ENCODE measurements at places on chromosomes 2 and 18.
A peak's percentile ranks its signal among the peaks of the same experiment; 100 is the strongest.

DNA sequence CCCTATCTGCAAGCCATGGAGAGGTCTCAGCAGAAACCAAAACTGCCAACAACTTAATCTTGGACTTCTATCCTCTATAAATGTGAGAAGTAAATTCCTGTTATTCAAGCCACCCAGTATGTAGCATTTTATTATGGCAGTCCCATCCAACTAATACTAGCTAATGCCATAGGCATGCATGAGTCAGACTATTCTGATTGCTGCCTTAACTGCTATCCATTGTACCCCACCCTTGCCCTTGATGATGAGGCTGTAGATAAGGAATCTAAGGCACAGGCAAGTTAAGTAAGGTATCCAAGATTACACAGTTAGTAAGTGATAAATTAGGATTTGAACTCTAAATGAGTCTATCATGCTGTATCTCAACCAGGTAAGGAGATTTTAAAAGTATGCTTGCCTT is 223.0 kb downstream of the UBE2E3 start:
- no peak for DNase-seq

DNA sequence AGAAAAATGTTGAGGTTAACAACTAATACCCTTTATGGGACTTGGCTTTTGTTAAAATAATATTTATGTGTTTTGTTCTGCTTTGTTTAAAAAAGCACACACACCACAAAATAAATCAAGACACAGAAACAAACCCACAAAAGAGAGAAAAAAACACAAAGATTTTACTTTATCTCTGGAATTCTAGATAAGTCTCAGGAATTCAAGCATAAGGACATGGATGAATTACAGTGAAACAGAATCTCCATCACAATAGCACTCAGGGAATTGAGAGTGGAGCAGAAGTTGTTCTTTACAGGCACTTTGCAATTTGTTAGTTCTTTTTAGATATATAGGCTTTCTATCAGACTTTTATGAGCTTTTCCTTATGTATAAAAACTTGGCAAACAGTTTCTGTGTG is 360.9 kb upstream of the ZC3H15 start:
- no peak for DNase-seq

DNA sequence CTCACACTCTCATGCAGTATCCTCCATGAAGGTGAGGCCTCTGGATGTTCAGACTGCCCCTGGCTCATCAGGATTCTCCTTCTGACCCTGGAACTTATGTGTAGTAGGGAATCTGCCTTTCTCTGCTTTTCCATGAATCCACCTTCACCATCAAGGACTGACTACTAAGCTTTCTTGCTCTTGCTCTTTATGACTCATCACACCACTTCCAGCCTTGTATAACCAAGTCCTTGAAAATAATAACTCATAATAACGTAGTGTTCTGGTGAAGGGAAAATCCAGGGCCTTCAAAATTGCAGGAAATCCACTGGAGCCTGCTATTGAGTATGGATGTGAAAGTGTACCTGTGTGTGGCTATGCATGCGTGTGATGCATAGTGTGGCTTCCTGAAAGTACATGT is 11.3 kb upstream of the KCNS3 start:
- no peak for DNase-seq

DNA sequence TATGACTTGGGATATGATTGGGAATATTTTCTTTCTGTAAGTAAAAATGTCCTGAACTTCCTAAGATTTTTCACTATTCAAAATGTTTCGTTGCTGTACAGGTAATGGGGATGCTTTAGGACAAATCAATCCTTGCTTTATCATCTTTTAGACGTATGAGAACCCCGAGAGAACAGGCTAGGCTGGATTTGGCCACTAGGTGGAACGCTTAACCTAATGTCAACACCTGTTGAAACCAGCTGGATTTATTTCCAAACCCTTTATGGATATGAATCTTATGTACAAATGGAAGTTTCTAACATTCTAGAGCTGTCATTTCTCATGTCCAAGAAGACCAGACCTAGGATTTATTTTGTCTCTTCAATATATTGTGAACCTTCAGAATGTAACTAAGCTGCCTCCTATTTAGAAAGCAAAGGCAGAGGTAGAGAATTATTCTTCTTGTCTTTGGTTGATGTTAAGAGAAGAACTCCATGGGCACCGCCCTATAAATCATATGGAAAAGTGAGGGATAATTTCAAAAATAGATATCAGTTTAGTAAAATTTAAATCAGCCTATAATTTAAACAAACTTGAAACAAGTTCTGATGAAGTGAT is 96.7 kb downstream of the PMAIP1 start:
- DNase-seq, result no peak

GRCh38 chr2:238700117-238700457 is 147.8 kb upstream of the TWIST2 start:
- no peak for DNase-seq

GRCh38 chr2:10397878-10398277 is 50.2 kb downstream of the ODC1 start:
- DNase-seq, result no peak

GRCh38 chr18:78630981-78631510 is 348.6 kb upstream of the SALL3 start:
- DNase-seq, result no peak

DNA sequence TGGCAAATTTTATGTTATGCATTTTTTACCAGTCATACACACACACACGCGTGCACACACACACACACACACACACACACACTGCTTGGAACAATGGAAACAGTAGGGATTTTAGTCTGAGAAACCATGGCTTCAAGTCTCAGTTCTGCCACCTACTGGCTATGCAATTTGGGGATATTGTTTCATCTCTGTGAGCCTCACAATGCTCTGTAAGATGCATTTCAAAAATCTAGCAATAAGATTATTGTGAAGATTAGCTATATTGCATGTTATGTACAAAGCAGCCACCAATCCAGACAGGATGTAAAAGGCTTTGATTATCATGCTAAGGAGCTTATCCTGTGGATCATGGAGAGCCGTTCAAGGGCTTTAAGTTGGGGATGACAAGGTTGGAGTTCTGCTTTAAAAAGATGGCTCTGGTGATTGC is 401.4 kb downstream of the NBAS start:
- no peak for DNase-seq

DNA sequence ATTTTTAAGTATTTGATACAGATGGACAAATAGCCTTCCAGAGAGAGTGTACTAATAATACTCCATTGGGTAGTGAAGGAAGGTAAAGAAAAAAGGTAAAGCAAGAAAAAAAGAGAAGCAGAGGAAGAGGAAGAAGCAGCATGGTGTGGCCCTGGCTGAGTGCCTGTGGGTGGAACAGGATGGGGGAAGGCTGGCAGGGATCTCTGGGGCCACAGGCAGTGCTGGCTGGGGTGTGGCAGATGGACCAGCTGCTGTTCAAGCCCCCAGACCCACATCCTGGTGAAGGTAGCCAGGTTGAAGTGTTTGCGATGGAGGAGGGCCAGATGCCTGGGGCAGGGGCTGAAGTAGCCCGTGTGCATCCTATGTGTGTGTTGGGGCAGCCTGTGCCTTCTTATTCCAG is 79.0 kb downstream of the DYSF start:
- DNase-seq, result no peak

GRCh38 chr2:187959821-187960220 is 331.9 kb upstream of the GULP1 start:
- no peak for DNase-seq

- no peak for DNase-seq
These were observed 92.3 kb downstream of the CLIP4 start for GRCh38 chr2:29207352-29208148.

DNA sequence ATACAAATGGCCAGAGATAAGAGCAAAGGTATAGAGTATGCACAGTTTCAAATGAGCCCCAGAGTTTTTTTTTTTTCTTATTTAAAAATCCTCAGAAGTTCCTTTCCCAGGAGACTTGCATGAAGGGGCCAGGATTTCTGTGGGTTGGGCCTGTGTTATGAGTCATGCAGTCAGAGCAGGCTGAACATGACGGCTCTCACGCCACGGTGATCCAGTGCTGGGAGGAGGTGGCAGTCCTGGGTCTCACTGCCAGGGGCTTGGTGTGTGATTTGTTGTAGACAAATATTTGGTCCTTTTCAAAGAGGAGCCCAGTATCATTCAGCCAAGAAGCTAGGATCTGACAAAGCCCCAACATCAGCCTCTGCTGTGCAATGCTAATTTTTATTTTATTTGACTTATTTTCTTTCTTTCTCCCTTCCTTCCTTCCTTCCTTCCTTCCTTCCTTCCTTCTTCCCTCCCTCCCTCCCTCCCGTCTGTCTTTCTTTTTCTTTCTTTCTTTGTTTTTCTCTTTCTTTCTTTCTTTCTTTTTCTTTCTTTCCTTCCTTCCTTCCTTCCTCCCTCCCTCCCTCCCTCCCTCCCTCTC is 10.4 kb upstream of the KCNE4 start:
- peak; percentile 47 for DNase-seq

DNA sequence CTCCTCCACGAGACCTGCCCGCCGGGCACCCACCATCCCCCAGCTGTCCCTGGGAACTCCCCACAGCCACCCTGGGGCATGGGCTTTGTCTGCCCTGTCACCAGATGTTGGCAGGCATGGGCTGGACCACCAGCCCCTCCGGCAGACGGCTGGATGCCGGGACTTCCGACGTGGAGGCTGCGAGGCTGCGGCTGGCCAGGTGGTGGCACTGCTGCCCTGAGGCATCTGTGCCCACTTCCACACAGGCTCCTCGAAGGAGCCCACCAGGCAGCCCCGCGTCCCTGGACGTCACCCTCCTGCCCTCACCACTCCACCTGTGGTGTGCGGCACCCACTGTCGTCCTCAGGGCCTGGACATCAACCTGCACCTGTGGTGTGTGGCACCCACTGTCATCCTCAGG is 319.9 kb upstream of the SALL3 start:
- DNase-seq, result no peak

DNA sequence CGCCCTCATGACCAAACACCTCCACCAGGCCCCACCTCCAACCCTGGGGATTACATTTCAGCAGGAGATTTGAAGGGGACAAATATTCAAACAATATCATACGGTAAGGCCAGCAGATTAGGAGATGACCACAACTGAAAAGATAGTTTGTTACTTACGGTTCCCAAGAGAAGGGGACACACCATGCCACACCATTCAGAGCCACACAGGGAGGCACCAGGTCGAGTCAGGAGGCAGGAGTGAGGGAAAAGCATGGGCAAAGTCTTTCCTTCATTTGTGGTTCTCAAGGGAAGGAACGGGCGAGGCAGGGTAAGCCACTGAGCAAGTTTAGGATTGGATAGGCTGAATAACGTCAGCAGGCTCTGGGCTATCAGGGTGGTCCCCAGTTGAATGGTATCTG is 57.4 kb downstream of the FECH start:
- no peak for DNase-seq

DNA sequence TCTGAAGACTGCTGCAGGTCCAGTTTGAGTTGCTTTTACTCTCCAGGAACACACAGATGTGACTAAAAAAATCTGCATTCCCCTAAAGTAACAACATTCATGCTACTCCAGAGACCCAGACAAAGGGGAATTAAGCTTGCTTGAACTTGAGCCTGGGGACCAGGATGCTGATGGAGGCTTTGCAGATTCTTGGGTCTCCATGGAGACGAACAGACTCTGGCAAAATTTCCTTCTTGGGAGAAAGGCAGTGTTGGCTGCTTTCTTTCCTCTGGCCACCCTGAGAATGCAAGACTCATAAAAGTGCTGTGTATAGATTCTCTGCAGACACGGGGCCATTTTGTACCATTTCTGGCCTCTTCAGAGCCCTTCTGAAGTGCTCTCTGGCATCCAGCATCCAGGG is 112.0 kb downstream of the ACTR3 start:
- DNase-seq, result no peak

DNA sequence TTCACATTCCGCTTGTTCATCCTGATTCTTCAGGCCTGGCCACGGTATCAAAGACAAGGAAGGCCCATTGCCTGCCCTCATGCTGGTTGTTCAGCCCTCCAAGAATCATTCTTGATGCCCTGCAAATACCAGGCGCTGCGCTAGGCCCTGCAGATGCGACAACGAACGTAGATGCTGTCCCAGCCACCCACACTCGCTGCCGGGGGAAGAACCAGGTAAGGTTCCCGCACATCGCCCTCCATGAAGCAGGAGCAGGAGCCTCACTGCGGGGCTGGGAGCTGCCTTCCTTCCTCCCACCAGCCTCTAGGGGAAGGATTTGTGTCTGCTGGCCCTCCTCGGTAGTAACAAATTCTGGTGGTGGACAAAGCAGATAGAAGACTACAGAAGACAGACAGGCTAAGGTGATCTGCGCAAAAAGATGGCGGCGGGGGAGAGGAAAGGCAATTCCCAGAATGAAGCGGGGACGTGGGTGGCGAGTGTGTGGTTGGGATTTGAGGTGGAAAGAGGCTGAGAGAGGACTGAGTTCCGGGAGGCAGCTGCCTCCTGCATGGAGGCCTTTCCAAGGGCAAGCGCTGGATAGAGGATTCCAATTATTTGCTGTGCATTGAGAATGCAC is 19.8 kb upstream of the GPR55 start:
- no peak for DNase-seq

- DNase-seq, result no peak
These were observed 64.4 kb downstream of the KCNG3 start for GRCh38 chr2:42429352-42429751.

- DNase-seq, result no peak
These were observed 504.9 kb downstream of the GALR1 start for GRCh38 chr18:77754475-77755044.

- no peak for DNase-seq
These were observed 17.0 kb downstream of the WDPCP start for GRCh38 chr2:63571291-63571690.

DNA sequence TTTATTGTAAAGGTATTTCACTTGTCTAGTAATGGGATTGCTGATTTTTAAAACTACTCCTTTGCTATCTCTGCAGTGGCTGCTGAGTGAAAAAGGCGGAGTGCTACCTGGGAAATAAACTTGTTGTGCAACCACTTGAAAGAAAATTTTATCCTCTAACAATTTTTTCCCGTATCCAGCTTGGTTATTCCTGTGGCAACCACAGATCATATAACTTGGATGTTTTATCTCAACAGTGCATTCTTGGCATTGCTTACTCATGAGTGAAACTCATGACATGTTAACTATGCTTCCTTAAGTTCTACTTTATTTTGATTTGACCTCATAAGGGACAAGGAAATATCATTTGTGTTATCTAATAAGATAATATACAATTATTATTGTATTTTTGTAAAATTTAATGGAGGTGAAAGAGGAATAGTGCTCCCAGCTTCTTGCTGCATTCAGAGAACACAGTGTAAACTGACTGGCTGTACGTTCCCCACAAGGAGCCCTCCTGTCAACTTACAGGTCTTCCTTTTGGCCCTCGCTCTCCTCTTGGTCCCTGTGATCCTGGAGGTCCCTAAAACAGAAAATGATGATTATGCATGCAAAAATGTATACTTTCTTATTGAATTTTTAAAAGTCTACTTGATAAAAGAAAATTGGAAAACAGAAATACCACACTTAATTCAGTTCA is 82.7 kb downstream of the COL5A2 start:
- DNase-seq, result no peak

DNA sequence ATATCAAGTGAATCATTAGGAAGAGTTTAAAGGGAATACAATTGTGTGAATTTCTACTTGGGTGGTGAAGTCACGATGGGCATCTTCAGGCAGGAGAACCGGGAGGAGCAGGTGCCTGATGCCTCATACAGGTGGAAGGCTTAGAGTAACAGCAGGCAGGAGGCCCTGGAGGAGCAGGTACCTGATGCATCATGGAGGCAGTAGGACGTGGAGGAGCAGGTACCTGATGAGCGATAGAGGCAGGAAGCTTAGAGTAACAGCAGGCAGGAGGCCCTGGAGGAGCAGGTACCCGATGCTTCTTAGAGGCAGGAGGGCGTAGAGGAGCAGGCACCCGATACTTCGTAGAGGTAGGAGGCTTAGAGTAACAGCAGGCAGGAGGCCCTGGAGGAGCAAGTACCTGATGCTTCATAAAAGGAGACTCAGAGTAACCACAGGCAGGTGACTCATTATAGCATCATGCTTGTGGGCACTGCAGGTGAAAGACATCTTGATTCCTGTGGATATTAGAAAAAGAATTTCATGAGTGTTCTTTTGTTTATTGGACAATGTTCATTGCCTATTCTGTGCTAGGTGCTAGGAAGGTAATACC is 133.9 kb downstream of the ATP9B start:
- DNase-seq, result no peak
